ENCODE measurements at places on chromosomes 12 and 14.

DNA sequence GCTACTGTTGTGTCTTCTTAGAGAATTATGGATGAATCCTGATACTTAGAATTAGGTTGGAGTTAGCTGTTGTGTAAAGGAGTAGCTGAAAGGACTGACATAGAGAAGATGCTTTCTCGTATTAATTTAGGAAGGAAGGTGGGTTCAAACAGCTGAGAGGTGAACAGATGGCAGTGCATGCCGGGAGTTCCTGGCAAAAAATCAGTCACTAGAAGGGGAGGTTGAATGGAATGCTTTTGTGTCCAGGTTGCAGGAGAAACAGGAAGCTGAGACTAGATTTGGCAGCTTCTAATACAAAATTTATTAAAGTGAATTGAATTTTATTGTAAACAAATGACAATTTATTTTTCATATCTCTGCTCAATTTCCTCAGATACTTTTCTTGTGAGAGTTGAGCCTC, 70.8 kb downstream of the BTG1 start:
- DNase-seq: no peak

- DNase-seq: no peak
These were observed 14.1 kb downstream of the VRK1 start for GRCh38 chr14:96811265-96811664.

DNA sequence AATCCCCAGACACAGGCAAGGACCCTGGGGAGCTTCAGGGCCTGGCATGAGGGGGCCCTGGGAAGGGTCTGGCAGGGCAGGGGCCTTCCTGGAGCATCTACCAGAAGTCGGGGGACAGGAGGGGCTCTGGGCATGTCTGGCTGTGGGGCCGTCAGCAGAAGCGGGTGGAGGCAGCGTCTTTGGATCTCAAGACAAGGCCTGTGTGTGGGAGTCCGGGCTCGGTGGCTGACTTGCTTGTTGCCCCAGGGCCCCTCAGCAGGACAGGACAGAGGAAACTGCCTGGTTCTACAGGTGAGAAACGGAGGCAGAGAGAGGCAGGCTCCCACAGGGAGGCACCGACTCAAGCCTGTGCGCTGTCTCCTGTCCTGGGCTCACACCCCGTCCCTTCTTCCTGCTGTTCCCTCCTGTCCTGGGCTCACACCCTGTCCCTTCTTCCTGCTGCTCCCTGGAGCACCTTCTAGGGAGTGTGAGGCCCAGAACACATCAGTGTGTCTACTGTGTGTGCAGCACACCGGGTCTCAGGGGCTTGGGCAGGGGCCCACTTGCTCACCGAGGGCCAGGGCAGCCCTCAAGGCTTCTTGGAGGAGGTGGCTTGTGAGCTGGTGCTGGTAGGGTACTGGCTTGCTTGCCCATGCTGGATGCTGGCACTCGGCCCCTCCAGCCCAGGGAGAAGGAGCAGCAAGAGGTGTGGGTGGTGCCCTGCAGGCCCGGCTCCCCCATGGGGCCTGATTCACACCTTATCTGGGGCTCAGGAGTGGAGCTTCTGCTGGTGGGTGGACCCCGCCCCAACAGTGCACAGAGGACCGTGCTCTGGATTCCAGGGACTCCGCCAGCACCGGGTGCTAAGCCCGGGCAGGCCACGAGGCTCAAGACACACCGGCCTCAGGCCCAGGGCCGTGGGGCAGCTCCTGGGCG, 14.9 kb downstream of the ASPG start:
- no peak for DNase-seq

DNA sequence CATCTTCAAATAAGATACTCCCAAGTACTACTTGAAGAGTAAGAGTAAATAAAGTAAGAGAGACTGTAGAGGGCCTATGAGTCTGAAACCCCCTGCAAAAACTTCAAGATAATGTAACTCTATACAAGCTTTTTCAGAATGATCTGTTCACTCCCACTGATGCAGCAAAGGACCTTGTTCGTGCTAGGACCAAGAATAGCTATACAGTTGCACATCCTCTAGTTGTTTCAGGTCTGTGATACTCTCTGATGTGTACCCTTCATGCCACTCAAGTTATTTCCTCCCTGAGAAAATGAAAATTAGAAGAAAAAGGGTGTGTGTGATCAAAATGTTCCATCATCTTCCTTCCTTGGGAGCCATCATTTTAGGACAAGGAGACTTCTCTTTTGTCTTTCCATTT, 204.4 kb downstream of the ALX1 start:
- DNase-seq: no peak

DNA sequence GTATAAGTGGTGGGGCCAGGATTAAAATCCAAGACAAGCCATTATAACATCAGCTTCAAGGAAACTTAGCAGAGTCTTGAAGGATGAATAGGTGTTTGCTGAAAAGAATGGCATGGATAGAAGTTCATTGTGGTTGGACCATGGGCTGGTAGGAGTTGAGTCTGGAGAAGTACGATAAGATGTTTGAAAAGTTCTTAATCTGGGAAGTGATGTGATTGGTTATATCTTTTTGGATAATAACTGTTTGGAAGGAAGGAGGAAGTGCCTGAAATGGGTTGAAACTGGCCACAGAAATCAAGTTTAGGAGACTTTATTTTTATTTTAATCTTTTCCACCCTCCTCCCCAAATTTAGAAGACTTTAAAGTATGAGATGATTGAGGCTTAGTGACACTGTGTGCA, 4.9 kb downstream of the DENR start:
- no peak for DNase-seq

DNA sequence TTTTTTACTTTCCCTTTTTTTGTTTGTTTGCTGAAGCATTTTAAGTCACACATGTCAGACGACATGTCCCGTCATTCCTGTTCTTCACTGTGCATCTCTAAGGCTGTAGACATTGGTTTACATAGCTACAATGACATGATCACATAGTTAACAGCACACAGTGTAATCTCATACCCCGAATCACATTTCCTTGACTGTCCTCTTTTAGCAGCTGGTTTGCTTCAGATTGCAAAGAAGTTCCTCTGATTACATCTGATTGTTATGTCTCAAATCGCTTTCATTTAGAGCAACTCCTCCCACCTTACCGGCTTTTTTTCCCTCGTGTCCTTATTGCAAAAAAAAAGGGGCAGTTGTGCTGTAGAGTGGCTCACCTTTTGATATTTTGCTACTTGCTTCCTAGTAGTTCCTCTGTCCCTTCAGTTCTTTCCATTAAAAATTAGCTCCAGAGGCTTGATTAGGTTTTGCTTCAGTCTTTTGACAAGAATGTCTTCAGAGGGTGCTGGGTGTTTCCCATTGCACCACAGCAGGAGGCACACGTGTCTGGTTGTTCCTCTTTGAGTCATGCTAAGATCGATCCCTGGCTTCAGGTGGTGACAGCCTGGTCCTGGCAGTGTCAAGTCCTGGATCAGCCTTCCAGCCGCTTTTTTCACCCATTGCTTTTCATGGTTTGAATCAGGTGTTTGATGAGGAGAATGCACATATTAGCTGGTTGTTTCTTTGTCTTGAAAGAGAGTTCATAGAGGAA, 35.0 kb downstream of the ZNF664 start:
- peak; percentile 60 for DNase-seq

GRCh38 chr14:93784878-93785277, 3.4 kb downstream of the PRIMA1 start:
- DNase-seq: no peak

GRCh38 chr14:72740966-72741825, 152.7 kb downstream of the DPF3 start:
- no peak for DNase-seq

GRCh38 chr14:39265033-39265432, 31.3 kb downstream of the MIA2 start:
- DNase-seq: peak; percentile 39

DNA sequence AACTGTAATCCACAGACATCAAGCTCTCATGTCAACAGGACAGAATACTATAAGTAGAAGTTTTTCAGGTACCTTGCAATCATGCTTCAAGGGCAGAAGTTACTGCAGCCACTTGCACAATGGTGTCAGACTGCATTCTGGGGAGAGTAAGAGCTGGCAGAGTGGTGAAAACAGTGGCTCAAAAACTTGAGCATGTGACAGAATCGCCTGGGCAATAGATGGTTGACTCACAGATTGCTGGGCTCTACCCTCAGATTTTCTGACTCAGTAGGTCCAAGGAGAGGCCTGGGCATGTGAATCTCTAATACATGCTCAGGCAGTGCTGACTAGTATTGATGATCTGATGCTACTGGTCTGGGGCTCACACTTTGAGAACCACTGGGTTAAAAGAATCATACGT, 187.8 kb downstream of the TBX5 start:
- DNase-seq: no peak

GRCh38 chr14:105414456-105415371, 4.9 kb upstream of the MTA1 start:
- DNase-seq: peak; percentile 44

GRCh38 chr12:13022851-13023271, 21.3 kb upstream of the FAM234B start:
- DNase-seq: no peak

GRCh38 chr14:32224737-32225377, 21.8 kb upstream of the RNU6-8 start:
- DNase-seq: peak; percentile 35

DNA sequence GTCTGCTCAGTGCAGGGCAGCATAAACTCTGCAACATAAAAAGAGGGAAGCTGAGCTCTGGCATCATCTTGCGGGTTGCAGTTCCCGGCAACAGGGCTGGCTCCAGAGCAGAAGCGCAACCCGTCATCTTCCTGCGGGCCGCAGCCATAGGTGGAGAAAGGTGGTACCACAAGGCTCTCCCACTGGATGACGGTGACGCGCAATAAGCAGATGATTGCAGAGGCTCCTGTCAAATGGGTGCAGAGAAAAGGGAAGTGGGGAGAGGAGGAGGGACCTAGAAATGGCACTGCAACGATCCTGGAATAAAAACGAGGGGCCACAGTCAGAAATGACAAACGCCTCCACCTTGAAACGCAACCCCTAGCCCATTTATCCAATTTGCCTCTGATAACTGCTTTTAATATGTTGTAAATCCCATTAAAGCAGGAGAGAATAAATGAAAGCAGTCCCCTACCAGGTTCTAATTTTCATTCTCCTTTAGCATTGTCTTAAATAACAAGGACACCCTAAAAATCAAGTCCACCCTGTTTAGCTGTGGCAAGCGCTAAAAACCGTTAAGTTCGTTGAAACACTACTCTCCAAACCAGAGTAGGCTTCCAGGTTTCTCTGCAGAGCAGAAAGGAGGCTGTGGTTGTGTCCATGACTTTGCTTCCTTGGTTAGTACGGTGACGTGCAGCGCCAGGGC, 30.9 kb upstream of the TUBA1C start:
- peak; percentile 94 for DNase-seq

DNA sequence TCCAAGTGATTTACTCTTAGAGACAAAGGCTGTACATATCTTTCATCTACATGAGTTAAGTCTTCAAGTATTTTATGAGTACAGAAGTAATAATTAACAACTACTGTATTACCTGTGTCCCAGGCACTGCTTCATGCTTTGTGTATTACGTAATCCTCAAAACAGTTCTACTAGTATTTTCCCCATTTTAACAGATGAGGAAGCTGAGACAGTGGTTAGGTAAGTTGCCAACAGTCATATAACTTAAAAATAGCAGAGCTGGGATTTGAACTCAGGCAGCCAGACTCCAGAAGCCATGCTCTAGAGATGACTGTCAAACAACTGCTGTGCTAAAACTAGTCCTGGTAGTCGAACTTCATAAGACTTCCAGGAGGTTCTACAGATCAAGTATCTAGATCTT, 10.7 kb downstream of the TRMT5 start:
- DNase-seq: peak; percentile 38

DNA sequence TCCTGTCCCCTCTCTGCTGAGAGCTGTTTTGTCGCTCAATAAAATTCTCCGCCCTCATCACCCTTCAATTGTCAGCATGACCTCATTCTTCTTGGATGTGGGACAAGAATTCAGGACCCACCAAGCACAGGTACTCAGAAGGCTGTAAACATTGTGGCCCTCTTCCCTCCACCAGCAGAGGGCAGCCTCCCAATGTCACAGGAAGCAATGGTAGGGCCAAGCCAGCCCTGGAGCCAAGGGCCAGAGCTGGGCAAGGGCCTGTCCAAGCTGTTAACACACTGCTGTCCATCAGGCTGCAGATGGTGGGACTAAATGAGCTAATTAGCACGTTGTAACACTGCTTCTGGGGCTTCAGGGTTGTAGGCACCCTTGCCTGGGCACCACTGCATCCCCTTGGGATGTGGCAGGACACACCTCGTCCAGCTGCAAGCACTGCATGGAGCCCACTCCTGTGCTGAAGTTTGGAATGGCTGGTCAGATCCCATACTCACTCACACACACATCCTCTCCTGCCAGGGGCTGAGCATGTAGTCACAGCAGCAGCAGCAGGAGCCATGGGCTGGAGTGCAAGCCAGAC, 62.7 kb upstream of the HECTD1 start:
- DNase-seq: no peak

- no peak for DNase-seq
These were observed 561.4 kb downstream of the DIO2 start for GRCh38 chr14:79649856-79650255.

DNA sequence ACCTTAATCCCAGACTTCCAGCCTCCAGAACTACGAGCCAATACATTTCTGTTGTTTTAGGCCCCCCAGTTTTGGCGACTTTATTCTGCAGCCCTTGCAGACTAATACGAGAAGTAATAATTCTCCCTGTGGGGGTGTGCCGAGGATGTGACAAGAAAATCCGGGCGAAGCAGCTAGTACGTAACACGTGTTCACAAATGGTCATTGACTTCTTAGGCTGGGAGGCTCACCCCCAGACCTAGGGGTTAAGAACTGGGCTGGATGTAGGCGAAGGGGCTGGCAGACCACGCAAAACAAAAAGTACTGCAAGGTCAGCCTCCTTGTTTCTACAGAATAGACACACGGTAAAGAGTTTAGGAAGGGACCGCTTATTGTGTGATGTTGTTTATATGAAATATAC, 69.8 kb upstream of the ESRRB start:
- no peak for DNase-seq

GRCh38 chr12:95326855-95327254, 109.2 kb downstream of the VEZT start:
- DNase-seq: no peak

GRCh38 chr12:49059045-49059298, 1.6 kb downstream of the KMT2D start:
- no peak for DNase-seq

DNA sequence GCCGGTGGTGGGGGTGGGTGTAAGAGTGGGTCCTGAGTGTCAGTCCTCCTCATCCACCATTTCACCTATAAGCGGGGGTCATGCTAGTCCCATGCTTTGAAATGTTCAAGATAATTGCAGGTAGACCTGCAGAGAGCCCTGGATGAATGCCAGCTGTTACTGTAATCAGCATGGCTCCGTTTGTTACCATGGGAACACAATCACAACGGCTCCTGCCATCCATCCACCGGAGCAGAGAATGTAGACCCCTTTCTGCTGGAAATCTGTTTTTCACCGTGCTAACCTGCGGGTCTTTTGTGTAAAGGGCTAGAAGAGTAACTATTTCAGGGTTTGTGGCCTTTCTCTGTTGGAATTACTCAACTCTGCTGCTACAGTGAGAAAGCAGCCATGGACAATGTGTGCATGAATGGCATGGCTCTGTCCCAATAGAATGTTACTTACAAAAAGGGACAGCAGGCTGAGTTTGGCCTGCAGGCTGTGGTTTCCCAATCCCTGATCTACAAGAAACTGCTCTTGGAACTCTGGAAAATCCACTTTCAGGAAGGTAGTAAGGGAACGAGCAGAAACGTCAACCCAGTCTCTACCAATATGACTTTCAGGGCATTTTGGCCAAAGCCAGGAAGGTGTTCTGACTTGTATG, 36.1 kb downstream of the KCTD10 start:
- no peak for DNase-seq
